ENCODE measurements at places on chromosomes 16 and 17. TPM values are rescaled to one million over a fixed set of nuclear protein-coding genes. Genes with fewer than 3 reads are reported as not detected.

Gene ADAP2
- 41.6 TPM for total RNA-seq

Gene GPR179
- total RNA-seq = not detected

Gene SLC5A11
- total RNA-seq = 0.32 TPM

Gene MEOX1
- 5.6 TPM for total RNA-seq

Gene CCL4
- total RNA-seq = 8.6 TPM

Gene ZFHX3
- 11.8 TPM for total RNA-seq

Gene SOX15
- total RNA-seq = not detected

Gene CBX2
- total RNA-seq = 5.2 TPM

Gene NTN1
- 3.7 TPM for total RNA-seq

Gene KRTAP4-1
- total RNA-seq = not detected

Measured in omental fat pad (tissue), 4 donors.